Islet precursor cell (in vitro differentiated cells): ENCODE measurements at places on chromosomes 11 and 22.

- no peak for DNase-seq
Observed at GRCh38 chr22:25714070-25714469, 27.9 kb upstream of the MYO18B start.

DNA sequence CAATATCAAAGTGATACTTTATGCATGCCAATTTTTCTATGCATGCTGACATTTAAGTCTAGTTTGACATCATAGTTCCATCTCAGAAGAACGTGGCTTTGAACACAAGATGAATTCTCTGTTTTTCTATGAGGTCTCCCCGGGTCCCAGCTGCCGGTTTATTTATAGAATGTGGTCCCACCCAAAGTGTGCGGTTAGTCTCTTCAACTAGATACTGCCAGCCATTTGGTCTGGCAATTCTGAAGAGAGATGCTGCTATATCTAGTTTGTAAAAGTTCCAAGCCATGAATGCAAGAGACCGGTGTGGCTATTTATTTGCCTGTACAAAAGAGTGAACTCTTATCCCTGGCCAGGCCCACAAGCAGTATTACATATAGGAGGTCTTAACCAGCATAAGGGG is 9.2 kb downstream of the OR5A2 start:
- DNase-seq: no peak

- no peak for DNase-seq
Observed at GRCh38 chr11:39860931-39861330, 1598.5 kb downstream of the LRRC4C start.

GRCh38 chr11:100716838-100717237 is 29.8 kb downstream of the ARHGAP42 start:
- no peak for DNase-seq

DNA sequence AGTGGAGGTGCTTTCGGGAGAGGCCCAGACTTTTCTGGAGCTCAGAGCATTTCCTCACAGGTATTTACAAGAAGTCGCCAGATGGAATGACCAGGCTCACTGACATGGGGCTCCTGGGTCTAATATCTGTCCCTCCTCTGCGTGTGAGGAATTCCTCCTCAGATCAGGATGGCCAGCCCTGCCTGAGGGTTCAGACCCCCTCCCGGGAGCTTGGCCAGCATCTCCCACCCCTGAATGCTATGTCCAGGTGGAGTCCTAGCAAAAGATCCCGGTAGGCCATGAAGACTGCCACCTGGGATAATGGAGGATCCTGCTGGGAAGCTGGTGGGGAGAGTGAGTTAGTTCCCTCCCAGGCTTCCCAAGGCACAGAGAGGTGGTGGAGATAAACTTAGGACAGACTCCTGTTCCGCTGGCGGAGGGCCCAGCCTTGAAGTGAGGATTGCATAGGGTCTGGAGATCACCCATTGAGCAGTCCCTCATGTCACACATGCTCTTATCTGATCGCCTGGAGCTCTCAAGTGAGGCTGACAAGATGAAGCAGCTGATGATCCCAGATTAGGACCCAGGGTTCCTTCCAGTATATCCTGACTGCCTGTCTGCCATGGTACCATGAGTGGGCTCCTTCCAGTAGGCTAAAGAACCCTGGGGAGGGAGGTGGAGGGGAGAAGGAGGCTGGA is 5.7 kb downstream of the OAF start:
- DNase-seq: no peak

DNA sequence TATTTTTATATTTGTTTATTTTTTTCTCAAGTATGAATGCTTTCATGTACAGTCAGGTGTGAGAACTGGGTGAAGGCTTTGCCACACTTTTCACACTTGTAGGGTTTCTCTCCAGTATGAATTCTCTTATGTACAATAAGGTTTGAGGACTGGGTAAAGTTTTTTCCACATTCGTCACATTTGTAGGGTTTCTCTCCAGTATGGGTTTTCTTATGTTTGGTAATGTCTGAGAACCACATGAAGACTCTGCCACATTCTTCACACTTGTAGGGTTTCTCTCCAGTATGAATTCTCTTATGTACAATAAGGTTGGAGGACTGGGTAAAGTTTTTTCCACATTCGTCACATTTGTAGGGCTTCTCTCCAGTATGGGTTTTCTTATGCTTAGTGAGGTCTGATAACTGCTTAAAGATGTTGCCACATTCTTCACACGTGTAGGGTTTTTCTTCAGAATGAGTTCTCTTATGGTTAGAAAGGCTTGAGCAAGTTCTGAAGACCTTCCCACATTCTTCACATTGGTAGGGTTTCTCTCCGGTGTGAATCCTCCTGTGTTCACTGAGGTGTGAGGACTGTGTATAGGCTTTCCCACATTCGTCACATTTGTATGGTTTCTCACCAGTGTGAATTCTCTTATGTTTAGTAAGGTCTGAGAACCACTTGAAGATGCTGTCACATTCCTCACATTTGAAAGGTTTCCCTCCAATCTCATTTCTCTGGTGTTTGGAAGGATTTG is 19.7 kb downstream of the ZNF195 start:
- no peak for DNase-seq

DNA sequence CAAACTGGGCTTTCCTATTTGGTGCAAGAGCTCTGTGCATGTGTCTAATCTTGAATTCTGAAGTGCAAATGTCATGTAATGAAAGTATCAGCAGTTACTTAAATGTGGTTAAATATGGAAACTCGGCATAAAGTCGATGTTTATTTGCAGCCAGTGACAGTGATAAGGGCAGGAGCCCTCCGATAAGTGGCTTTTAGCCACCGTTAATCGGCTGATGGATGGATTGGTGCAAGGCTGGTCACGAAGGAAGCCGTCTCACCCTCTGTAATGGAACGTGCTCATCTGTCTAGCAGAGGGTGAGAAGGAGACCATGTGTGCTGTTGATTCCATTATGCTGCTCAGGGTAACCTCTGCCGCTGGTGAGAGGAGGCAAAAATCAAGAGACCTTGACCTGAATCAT is 121.8 kb upstream of the PAX6 start:
- DNase-seq: no peak

DNA sequence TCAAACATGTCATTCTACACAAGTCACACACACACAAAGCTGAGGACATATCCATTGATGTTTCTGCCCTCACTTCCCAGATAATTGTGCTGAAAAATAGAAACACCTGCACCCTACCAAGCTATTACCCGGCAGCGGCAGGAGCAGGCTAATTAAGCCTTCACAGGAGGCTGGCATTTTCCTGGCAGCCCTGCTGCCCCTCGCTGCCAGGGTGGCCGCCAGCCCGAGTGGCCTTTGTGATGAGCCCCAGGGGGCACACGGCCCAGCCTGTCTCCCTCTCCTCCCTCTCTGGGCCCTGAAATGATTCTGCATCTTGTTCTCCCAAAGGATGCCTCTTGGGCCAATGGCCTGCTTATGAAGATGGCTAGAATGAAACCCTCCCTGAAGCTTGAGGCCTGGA is 76.2 kb upstream of the TP53I11 start:
- DNase-seq: no peak

- peak; percentile 53 for DNase-seq
Observed at GRCh38 chr11:59551659-59552521, 40.6 kb downstream of the OR4D9 start.

DNA sequence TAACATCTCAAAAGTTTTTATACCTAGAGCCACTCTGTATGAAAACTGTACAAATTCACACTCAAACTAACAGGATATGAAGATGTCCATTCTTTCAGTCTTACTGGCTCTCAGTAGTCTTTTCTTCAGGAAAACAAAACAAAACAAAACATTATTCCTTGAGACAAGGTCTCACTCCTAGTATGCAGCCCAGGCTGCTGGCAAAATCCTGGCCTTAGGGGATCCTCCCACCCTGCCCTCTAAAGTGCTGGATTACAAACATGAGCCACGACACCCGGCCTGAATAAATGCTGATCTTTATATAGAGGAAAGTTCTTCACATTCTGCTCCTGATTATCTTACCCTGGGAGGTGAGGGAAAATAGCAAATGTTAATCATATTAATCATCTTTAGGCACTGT is 5.1 kb downstream of the APOL2 start:
- DNase-seq: no peak

DNA sequence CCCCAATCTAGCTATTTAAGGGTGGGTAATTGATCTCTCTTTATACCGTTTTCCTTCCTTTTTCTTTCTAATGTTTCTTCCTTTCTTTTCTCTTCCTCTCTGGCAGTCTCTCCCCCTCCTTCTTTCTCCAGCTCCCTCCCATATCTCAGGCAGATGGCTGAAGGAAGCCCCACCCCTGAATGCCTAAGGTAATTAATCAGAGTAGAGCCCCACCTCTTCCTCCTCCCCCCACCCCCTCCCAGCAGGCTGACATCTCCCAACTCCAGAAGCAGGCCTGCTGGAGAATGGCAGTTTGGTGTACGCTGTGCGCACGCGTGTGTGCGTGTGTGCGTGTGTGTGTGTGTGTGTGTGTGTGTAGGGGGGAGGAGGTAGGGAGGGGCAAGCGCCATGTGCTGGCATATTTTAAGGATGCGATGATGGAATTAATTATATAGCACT is 122.6 kb downstream of the APOL5 start:
- peak; percentile 98 for DNase-seq

- DNase-seq: no peak
Observed at GRCh38 chr22:27730641-27731433, 70.7 kb downstream of the MN1 start.

GRCh38 chr11:14764579-14765527 is 121.2 kb downstream of the PDE3B start:
- DNase-seq: no peak

GRCh38 chr11:95680169-95680929 is 109.2 kb downstream of the FAM76B start:
- no peak for DNase-seq

DNA sequence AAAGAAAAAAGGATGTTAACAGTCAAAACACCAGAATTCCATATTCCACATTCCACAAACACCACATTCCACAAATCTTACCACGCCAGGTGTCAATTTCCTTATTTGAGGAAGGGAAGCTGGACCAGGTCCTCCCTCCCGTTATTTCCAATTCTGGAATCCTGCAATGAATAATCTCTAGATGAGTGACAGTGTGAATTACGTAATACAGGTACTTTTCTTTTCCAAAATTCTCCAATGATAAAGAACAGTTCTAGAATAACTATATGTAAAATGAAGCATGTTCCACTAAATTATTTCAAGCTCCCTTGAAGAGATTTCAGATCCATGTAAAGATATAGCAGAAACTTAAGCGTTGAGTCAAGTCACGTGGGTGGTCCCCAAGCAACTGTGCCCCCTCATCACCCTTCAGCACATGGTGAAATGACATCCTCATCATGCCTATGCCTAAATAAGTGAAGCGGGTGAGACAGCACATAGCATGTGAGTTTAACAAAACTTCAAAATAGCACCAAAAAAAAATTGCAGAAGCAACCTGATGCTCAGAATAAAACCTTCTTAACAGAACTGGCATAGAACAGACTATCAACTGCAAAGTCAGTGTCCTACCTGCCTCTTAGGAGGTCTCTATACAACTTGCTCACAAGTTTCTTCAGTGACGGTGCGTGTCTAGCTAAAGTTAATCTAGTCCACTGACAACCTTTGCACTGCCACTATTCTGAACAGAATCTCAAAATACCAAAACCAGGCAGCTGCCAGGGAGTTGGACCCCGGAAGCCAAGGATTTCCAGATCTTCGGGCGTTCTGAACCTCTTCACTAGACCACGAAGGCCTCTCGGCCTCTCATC is 876 bp downstream of the NFRKB start:
- DNase-seq: no peak

DNA sequence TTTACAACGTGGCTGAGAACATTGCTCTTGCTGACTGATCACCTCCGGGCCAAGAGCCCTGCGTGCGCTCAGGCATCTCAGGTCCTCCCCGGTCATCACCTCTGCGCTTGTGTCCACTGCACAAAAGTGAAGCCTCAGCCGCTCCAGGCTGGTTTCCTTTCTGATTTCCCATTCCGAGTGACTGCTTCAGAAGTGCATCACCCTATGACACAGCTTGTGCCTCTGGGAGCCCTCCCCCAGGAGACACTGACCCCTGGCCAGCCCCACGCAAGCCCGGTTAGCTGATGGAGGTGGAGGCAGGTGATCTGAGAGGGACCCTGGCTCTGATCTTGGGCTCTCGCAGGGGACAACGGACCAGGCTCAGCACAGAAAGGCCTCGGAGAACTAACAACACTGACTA is 38.3 kb upstream of the GNB1L start:
- DNase-seq: peak; percentile 67
